CD4-positive, alpha-beta T cell treated with Interferon alpha-2 for 1 hour (primary cell): ENCODE measurements at places on chromosomes 1 and 21.

DNA sequence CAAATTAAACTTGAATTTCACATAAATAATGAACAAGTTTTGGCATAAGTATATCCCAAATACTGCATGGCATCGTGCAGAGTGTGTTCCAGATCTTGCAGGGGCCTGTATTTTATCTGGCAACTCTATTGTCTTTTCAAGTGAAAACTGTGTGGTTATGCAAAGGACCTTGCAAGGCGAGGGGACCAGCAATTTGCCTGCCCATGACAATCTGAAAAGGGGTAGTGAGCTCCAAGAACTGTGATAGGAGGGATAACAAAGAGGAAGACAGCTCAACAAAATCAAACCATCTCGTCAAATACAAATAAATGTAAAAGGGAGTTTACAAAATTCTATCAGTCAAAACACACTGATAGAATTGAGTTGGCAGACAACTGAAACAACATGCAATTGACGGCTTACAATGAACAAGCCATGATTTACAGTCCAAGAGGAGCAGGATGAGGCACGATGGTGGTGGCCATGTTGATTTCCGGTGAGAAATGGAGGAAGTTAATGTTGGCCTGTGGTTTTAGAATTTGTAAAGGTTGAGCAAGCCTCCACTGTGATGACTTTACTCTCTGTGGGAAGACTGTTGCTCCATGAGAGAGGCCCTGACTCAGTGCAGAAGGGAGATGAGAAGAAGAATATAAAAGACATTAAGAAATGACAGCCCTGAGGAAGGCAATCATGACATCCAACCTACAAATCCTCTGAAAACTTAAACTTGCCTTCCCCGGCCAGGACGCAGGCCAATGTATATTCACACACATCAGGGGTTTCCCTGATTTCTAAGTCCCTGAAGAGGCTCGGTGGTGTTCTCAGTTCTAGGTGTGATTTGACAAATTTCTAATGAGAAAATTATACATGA is 132.2 kb downstream of the ADSS2 start:
- DNase-seq: peak; percentile 62

DNA sequence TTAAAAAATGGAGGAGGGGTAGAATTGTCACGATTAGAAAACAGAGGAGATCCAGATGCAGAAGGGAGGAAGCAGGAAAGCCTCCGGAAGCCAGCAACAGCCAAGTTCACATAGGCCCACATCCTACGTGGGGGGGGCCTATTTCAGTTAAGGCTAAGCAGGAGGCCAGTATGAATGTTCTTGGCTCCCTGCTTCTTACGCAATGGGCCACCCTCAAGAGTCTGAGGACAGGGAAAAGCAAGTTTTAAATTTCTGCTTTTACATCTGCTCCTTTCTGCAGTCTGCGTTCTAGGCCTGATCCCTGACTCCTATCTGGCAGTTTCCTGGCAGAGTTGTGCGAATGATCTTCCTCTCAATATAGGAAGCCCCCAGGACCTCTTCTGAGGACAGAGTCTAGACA is 30.6 kb downstream of the RABIF start:
- no peak for DNase-seq

GRCh38 chr1:66256629-66257572 is 277.1 kb upstream of the SGIP1 start:
- DNase-seq: no peak

DNA sequence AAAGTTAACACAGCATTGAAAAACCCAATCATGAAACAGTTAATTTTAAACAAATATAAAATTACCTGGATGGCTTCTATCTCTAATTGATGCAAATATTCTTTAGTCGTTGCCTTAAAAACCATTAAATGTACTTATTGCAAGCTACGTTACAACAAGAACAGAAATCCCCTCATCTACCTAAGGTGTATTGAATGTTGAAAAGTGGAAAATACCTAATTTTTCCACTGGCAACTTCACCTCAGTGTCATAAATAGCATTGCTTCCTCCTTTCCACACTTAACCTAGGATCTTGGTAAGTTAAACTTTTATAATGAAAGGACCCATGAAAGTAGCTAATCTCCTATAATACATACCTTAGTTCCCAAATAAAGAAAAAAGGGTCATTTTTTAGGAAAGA is 5.4 kb downstream of the GADD45A start:
- no peak for DNase-seq

DNA sequence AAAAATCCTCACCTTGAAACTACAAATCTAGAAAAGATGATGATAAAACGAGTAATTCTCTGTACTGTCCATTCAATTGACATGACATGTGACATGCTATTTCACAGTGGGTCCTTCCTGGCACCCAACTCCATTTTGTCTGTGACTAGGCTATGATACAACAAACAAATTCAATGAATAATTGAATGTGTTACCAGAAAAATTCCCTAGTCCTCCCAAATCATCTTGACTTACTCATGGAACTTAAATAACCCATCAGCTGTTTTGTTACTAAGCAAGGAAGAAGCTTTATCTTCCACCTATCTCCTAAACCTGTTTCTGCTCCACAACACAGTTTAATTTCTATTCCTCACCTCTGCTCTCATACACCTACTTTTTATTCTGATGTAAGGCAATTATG is 30.4 kb downstream of the B3GALNT2 start:
- no peak for DNase-seq

DNA sequence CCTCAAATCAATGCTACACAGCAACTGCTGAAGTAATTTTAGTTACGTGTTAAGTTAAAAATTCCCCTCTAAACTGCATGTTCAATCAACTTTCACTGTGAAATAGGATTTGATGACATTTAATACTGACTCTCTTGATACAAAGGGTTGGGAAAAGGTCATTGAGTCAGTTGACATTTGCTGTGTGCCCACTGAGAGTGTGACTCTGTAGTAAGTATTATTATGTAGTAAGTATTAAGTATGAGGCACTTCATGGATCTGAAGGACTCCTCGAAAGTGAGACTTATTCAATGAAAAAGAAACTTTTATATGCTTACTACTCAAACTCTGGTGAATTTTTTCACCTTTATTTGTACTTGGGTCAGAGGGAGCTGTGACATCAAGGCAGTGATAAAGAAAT is 83.1 kb upstream of the S1PR1 start:
- DNase-seq: no peak

GRCh38 chr1:37865348-37866120 is 6.1 kb upstream of the MTF1 start:
- DNase-seq: no peak

DNA sequence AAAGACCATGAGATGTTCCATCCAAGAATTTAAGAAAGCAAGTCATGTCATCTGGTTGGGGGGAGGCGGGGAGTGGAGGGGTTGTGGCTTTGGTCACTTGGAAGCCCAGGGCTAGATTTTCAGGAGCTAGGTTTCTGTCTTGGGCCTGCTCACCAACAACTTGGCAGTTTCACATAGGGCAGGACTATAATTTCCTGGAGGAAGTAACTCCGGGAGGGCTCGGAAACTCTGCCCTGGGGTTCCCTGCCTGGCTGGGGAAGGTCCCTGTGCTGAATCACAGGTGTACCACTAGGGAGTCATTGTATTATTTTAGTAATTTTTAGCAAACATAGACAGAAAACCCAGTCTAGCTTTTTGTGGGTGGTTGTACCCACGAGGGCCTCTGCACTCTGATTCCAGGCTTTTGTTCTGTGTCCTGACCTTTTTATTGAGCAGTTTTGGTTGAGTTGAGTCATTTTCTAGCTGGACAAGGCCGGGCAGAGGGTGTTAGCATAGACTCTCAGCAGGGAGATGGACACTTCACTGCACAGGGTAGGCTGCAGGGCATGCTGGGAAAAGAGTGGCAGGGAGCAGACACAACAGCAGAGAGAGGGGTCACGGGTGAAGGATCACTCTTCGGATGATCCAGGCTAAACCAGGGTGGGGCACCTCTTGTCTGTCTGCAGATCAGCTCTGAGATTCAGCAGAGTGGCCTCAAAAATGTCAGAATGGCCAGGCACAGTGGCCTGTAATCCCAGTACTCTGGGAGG is 144.7 kb downstream of the GRIK3 start:
- DNase-seq: no peak

- DNase-seq: no peak
Measured at GRCh38 chr1:66562561-66562960, 28.6 kb downstream of the SGIP1 start.

GRCh38 chr1:119298687-119299303 is 69.8 kb upstream of the HAO2 start:
- DNase-seq: no peak

DNA sequence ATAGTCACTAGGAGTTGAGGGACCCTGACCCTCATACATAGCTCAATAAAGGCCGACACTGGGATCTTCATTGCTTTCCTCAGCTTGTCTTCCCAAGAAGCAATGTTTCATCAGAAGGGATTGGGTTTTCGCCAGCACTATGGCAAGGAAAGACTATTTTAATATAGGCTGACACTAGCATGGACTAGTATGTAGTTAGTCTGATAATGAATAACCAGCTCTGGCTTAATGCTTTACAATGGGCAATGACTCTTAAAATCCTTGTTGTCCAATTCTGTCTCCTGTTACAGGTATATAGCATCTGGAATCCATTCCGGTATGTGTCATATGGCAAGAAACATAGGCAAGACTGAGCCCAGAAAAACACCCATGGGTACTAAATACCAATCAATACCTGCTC is 15.3 kb upstream of the SYT2 start:
- no peak for DNase-seq

DNA sequence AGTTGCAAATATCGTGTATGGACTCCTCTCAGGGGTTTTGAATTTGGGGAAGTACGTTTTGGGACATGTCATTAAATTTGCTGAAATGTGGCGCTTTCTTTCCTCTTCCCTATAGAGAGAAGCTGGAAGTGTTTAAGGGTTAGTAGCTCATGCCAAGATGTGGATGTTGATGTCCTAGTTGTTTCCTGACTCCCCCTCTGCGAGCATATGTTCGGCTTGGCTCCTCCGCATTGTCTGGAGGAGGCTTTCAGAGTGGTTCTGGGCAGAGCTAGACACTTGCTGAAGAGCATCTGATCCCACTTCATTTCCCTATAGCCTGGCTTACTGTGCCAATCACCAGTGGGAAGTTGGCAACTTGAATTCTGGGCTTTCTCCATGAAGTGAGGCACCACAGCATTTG is 347.4 kb upstream of the B3GALT2 start:
- DNase-seq: no peak
